Activated T-cell treated with anti-CD3 and anti-CD28 coated beads, Interleukin-2, amount 50 U/mL, for 24 hours (primary cell): ENCODE measurements at places on chromosomes 6 and 20.

DNA sequence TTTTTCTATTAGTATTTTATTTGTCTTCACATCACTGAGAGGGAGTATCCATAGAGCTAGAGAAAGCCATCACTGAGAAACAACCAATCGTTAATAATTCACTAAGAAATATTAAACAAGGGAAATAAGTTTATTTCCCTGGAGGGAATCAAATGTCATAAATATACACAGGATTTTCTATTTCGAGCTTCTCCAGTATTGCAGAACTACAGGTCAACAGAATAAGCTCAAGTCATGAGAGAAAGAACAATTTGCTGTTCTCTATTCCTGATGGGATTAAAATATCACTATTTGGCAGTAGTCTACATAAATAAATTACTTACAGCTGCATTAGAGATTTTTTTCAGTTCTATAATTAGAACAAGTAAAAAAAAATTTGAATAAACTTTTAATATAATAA, 2.2 kb upstream of the FAM162B start:
- no peak overlapping the region for H3K27ac ChIP-seq
- DNase-seq: no peak

- H3K27ac ChIP-seq: no peak overlapping the region
- H3K27me3 ChIP-seq: peaks cover 21% of the 10 kb centered on the region
- H3K4me1 ChIP-seq: peaks cover 17% of the 10 kb centered on the region
- no peak overlapping the region for H3K4me3 ChIP-seq
- H3K36me3 ChIP-seq: no peaks in the 10 kb centered on the region
Measured at GRCh38 chr6:155449450-155450239, 6.0 kb downstream of the NOX3 start.

DNA sequence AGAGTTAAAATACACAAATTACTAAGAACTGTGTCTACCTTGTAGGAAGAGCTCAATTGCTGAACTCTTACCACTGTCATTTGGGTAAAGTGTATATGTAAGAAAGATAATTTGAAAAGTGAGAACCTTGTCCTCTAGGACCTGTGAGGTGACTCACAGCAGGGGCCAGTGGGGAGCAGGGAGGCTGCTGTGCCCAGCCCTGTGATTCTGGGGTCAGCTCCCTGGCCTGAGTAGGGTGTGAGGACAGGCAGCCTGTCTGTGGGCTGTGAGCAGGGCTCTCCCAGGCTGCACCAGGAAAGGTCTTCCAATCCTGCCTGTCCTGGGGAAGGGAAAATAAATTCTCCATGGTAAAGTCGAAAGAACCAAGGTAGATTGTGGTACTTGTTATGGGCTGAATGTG, 27.3 kb upstream of the SIRPG start:
- H3K27ac ChIP-seq: peak overlapping the region; percentile 90
- peaks cover 29% of the 10 kb centered on the region for H3K36me3 ChIP-seq
- DNase-seq: no peak
- H3K4me1 ChIP-seq: peaks cover 87% of the 10 kb centered on the region
- H3K4me3 ChIP-seq: peak overlapping the region; percentile 77

DNA sequence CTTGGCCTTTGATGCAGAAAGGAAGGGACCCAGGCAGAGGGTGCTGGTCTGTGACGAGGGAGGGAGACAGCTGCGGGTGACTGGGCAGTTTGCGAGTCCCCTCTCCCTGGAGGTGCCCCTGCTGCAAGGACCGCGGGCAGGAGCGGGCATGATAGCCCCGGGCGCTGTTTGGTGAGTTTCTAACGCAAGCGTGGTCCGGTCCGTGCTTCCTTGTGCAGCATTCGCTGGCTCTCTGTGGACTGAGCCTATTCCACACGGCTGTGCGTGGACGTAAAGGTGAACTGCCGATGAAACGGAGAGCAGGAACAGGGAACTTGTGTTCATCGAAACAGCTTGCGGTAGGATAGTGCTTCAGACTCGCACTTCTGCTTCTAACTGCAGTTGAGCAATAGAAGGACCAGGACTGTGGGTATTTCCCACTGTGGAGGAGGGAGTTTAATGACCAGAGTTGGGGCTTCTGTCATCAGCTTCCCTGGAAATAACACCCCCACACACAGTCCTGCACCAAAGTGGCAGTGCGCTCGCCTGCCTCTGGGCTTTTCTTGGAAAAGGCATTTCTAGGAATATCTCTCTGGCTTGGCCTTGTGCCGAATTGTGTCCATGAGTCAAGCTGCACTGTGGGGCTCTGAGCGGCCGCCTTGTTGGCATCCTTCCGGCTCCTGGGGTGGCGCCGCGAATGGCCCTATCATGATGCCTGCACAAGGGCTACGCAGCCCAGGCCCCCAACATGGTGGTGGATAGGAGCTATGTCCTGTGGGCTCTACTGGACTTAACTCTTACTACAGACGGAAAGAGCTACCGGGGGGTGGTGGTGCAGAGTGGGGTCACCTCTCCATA, 48.9 kb downstream of the DUSP22 start:
- H3K27ac ChIP-seq: no peak overlapping the region
- H3K27me3 ChIP-seq: no peaks in the 10 kb centered on the region
- no peak overlapping the region for H3K4me3 ChIP-seq
- H3K36me3 ChIP-seq: peaks cover 28% of the 10 kb centered on the region

- H3K27me3 ChIP-seq: no peaks in the 10 kb centered on the region
- H3K36me3 ChIP-seq: no peaks in the 10 kb centered on the region
- no peak overlapping the region for H3K27ac ChIP-seq
- H3K4me1 ChIP-seq: peaks cover 42% of the 10 kb centered on the region
- H3K4me3 ChIP-seq: no peak overlapping the region
Measured at GRCh38 chr20:17556837-17557674, 12.8 kb upstream of the DSTN start.

DNA sequence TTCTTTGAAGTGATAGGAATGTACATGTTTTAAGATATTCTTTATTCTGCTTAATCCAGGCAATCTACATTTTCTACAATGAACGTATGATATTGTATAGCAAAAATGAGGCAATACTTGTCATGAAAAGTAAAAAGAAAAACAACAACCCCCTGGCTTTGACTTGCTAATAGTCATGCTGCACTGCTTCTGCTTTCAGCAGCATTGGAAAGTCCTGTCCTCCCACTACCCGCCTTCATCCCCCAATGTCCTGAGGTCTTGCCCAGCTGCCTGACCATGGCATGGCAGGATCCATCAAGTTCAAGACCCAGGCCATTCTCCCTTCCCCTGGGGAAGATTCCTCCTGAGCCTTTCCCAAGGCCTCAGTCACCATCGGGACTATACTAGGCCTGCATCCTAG, 156.5 kb downstream of the SH3BGRL2 start:
- DNase-seq: no peak
- no peak overlapping the region for H3K4me3 ChIP-seq
- no peak overlapping the region for H3K27ac ChIP-seq

- no peaks in the 10 kb centered on the region for H3K27me3 ChIP-seq
- no peaks in the 10 kb centered on the region for H3K36me3 ChIP-seq
- H3K4me3 ChIP-seq: no peak overlapping the region
- no peak overlapping the region for H3K27ac ChIP-seq
- H3K4me1 ChIP-seq: peaks cover 2% of the 10 kb centered on the region
Measured at GRCh38 chr6:14917109-14917910, 328.6 kb upstream of the JARID2 start.

DNA sequence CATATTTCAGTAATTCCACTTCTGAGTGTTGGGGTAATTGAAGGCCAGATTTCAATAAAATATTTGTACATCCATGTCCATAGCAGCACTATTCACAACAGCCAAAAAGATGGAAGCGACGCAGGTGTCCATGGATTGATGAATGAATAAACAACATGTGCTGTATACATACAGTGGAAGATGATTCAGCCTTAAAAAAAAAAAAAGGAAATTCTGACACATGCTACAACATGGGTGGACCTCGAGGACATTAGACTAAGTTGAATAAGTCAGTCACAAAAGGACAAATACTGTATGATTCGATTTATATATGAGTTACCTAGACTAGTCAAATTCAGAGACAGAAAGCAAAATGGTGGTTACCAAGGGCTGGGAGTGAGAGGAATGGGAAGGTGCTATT, 57.2 kb downstream of the TRAM2 start:
- H3K36me3 ChIP-seq: peaks cover 30% of the 10 kb centered on the region
- H3K27me3 ChIP-seq: no peaks in the 10 kb centered on the region
- H3K4me3 ChIP-seq: no peak overlapping the region
- no peak for DNase-seq
- H3K4me1 ChIP-seq: peaks cover 10% of the 10 kb centered on the region
- H3K27ac ChIP-seq: no peak overlapping the region

- H3K4me3 ChIP-seq: no peak overlapping the region
- H3K4me1 ChIP-seq: no peaks in the 10 kb centered on the region
- no peak overlapping the region for H3K27ac ChIP-seq
- no peak for DNase-seq
Measured at GRCh38 chr6:112061605-112062004, 7.7 kb downstream of the CCN6 start.

- DNase-seq: no peak
- H3K4me1 ChIP-seq: peaks cover 21% of the 10 kb centered on the region
Measured at GRCh38 chr6:45633272-45633908, 255.7 kb upstream of the SUPT3H start.

DNA sequence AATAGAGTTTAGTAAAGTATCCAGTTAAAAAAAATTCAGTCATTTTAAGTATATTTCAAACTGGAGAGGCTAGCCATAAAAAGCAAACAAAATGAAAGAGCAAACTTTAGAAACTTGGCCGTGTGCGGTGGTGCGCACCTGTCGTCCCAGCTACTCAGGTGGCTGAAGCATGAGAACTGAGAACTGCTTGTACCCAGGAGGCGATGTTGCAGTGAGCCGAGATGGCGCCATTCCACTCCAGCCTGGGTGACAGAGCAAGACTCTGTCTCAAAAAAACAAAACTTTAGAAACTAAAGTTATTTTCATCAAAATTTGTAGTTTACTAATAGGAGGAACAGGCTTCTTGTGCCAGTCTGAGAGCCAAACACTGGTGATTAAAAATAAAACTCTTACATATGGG, 100.2 kb upstream of the POPDC3 start:
- no peaks in the 10 kb centered on the region for H3K4me1 ChIP-seq
- H3K4me3 ChIP-seq: no peak overlapping the region
- no peak for DNase-seq
- peaks cover 97% of the 10 kb centered on the region for H3K36me3 ChIP-seq
- H3K27me3 ChIP-seq: no peaks in the 10 kb centered on the region

- peak overlapping the region; percentile 82 for H3K27ac ChIP-seq
- H3K27me3 ChIP-seq: no peaks in the 10 kb centered on the region
- peak overlapping the region; percentile 96 for H3K4me3 ChIP-seq
- peaks cover 42% of the 10 kb centered on the region for H3K4me1 ChIP-seq
- peaks cover 8% of the 10 kb centered on the region for H3K36me3 ChIP-seq
Measured at GRCh38 chr6:46129291-46129628, 529 bp upstream of the ENPP4 start.

- H3K27ac ChIP-seq: no peak overlapping the region
- no peak for DNase-seq
- H3K27me3 ChIP-seq: peaks cover 6% of the 10 kb centered on the region
- no peaks in the 10 kb centered on the region for H3K36me3 ChIP-seq
Measured at GRCh38 chr6:133631421-133631820, 257.5 kb upstream of the TCF21 start.

GRCh38 chr6:72271531-72271930, 350.3 kb upstream of the KCNQ5 start:
- H3K4me3 ChIP-seq: no peak overlapping the region
- H3K27me3 ChIP-seq: no peaks in the 10 kb centered on the region
- no peak for DNase-seq

DNA sequence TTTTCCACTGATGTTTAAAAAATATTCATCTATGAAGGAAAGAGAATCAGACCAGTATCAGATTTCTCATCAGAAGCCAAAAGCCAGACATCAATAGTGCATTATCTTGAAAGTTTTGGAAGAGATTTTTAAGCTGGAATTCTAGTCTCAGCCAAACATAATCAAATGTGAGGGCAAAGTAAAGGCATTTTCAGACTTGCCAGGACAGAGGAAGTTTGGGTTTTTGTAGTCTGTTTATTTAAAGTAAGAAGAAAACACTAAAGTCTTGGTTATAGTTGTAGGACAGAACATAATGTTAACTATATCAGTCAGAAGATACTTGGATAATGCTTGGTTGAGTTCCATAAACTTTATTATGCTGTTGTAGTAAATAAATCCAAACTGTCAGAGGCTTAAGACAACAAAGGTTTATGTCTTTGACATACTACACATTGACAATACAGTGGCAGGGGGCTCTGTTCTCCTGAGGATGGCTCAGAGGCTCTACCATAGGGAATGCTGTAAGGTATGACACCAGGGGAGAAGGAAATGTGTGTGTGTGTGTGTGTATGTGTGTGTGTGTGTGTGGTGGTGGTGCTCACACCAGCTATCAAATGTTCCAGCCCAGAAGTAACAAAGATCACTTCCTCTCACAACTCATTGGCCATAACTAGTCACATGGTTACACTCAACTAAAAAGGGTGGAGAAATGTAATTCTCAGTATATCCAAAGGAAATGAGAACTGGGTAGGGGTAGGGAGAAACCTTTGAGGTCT, 26.7 kb upstream of the YWHAB start:
- no peaks in the 10 kb centered on the region for H3K27me3 ChIP-seq
- H3K4me1 ChIP-seq: peaks cover 13% of the 10 kb centered on the region
- no peak overlapping the region for H3K27ac ChIP-seq

GRCh38 chr6:41697861-41698781, 37.3 kb downstream of the TFEB start:
- no peak overlapping the region for H3K27ac ChIP-seq
- no peaks in the 10 kb centered on the region for H3K4me1 ChIP-seq
- H3K27me3 ChIP-seq: no peaks in the 10 kb centered on the region
- H3K4me3 ChIP-seq: no peak overlapping the region
- DNase-seq: no peak

GRCh38 chr6:73145690-73146089, 79.6 kb downstream of the KHDC1L start:
- no peak overlapping the region for H3K27ac ChIP-seq
- no peaks in the 10 kb centered on the region for H3K4me1 ChIP-seq
- no peak for DNase-seq
- H3K4me3 ChIP-seq: no peak overlapping the region
- no peaks in the 10 kb centered on the region for H3K27me3 ChIP-seq
- no peaks in the 10 kb centered on the region for H3K36me3 ChIP-seq

- H3K4me3 ChIP-seq: no peak overlapping the region
- peaks cover 11% of the 10 kb centered on the region for H3K4me1 ChIP-seq
- H3K27ac ChIP-seq: no peak overlapping the region
- no peak for DNase-seq
Measured at GRCh38 chr6:30041821-30042220, 19.2 kb upstream of the POLR1H start.
